Placental pericyte (primary cell): ENCODE measurements at places on chromosomes 2 and 18. TPM values are rescaled to one million over a fixed set of nuclear protein-coding genes. Genes with fewer than 3 reads are reported as not detected.

Gene ELOA2
- not detected in 2 replicates for total RNA-seq

Gene HAAO
- 0.14 and 0.66 TPM in 2 replicates for total RNA-seq

Gene KDM3A
- 16.0 and 27.8 TPM in 2 replicates for total RNA-seq

Gene LRP2
- not detected in 2 replicates for total RNA-seq

Gene AQP4
- not detected in 2 replicates for total RNA-seq

Gene DRC1
- not detected in 2 replicates for total RNA-seq

Gene SPATS2L
- 64.3 and 137 TPM in 2 replicates for total RNA-seq

Gene ALPP
- under 0.01 TPM in 1 of 2 replicates, not detected in the other for total RNA-seq

Gene PPM1B
- 23.5 and 43.3 TPM in 2 replicates for total RNA-seq

Gene GRB14
- not detected in 2 replicates for total RNA-seq

Gene MREG
- 1.1 and 3.0 TPM in 2 replicates for total RNA-seq

Gene IGFBP2
- total RNA-seq, result 16.2 and 35.0 TPM in 2 replicates

Gene ALK
- 0.29 TPM in 1 of 2 replicates, not detected in the other for total RNA-seq

Gene PLGLB2
- total RNA-seq, result 0.66 and 3.7 TPM in 2 replicates

Gene SLC9A4
- not detected in 2 replicates for total RNA-seq

Gene NT5DC4
- total RNA-seq, result not detected in 2 replicates

Gene SULT1C2
- not detected in 2 replicates for total RNA-seq

Gene GMCL1
- total RNA-seq, result 9.6 and 10.7 TPM in 2 replicates

Gene EIF2AK2
- 18.6 and 42.2 TPM in 2 replicates for total RNA-seq

Gene ALPG
- not detected in 2 replicates for total RNA-seq

Gene GPR155
- 1.6 and 5.0 TPM in 2 replicates for total RNA-seq

Gene RFTN2
- total RNA-seq, result 4.0 TPM in 1 of 2 replicates, not detected in the other

Gene GNAL
- 0.14 TPM in 1 of 2 replicates, not detected in the other for total RNA-seq

Gene COLEC12
- total RNA-seq, result 15.0 and 28.9 TPM in 2 replicates

Gene EFR3B
- total RNA-seq, result 0.44 and 0.57 TPM in 2 replicates

Gene ASXL3
- total RNA-seq, result 0.14 and 0.22 TPM in 2 replicates

Gene STAM2
- 40.9 and 54.4 TPM in 2 replicates for total RNA-seq

Gene VSNL1
- 0.22 and 1.9 TPM in 2 replicates for total RNA-seq

Gene LOXL3
- 2.0 and 2.9 TPM in 2 replicates for total RNA-seq

Gene IL1B
- total RNA-seq, result 183 and 305 TPM in 2 replicates

Gene FKBP1B
- 2.0 and 5.3 TPM in 2 replicates for total RNA-seq

Gene LRRTM4
- not detected in 2 replicates for total RNA-seq

Gene CABLES1
- 0.72 and 10.5 TPM in 2 replicates for total RNA-seq

Gene G6PC2
- not detected in 2 replicates for total RNA-seq

Gene CLASP1
- 44.6 and 71.6 TPM in 2 replicates for total RNA-seq

Gene LHCGR
- not detected in 2 replicates for total RNA-seq
